ENCODE measurements at places on chromosomes 6 and 20. TPM values are rescaled to one million over a fixed set of nuclear protein-coding genes. Genes with fewer than 3 reads are reported as not detected.

DNA sequence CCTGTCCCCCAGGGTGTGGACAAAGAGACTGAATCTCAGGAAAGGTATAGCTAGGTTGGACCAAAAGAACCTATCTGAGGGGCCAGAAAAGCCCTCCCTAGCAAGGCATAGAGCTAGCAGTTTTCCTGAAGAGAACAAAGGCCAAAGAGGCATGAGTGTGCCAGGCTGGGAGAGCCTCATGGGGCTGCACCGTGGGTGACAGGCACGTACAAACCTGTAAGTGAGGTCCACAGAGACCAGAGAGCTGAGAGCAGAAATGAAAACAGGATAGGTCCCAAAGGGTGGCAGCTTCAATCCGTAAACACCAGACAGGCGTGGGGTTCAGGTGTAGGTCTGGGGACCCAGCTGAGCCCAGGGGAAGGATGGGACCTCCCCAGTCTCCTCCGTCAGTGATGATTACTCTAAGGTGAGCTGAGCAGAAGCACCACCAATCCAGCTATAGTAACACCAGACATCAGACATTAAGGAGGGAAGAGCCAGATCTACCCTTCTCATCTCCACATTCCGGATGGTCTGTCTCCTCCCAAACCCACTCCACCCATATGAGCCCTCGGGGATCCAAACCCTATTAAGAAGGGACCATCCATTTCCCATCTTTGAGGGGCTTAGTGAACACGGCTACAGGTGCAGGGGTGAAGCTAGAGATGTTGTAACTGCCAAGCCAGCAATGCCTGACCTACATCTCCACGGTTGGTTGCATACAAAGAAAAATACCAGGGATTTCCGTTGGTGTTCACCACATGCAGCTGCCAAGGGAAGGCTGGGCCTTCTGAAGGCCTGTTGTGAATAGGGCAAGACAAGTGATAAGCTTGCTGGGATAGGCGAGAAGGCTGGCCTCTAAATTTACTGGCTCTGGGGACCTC lies 38.3 kb downstream of the BCL2L1 start:
- no peak overlapping the region for H3K4me3 ChIP-seq
- peaks cover 20% of the 10 kb centered on the region for H3K36me3 ChIP-seq
- H3K4me1 ChIP-seq = peaks cover 38% of the 10 kb centered on the region
- no peaks in the 10 kb centered on the region for H3K27me3 ChIP-seq
- no peak for DNase-seq

DNA sequence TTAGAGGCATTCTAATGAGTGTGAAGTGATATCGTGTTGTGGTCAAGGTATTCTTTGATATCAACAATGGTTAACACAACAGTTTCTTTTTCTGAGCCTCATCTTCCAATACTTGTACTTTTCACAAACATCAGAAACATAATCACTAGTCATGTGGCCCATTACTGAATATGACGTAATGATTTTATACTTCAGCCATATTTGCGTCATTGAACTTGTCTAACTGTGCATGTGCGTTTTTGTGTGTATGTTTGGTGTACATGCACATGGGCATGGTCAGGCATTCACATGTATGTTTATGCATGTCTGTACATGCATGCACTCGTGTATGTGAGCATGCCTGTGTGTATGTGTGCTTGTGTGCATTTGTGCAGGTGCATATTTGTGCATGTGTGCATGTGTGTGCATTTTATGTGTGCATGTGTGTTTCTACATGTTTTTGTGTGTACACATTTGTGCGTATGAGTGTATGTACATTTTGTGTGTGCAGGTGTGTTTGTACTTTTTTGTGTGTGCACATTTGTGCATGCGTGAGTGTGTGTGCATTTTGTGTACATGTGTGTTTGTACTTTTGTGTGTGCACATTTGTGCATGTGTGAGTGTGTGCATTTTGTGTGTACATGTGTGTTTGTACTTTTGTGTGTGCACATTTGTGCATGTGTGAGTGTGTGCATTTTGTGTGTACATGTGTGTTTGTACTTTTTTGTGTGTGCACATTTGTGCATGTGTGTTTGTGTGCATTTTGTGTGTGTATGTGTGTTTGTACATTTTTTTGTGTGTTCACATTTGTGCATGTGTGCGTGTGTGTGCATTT lies 29.4 kb downstream of the PRR18 start:
- no peak overlapping the region for H3K4me3 ChIP-seq
- H3K27me3 ChIP-seq = peaks cover 16% of the 10 kb centered on the region
- no peak for DNase-seq
- H3K27ac ChIP-seq = no peak overlapping the region
- H3K36me3 ChIP-seq = no peaks in the 10 kb centered on the region

DNA sequence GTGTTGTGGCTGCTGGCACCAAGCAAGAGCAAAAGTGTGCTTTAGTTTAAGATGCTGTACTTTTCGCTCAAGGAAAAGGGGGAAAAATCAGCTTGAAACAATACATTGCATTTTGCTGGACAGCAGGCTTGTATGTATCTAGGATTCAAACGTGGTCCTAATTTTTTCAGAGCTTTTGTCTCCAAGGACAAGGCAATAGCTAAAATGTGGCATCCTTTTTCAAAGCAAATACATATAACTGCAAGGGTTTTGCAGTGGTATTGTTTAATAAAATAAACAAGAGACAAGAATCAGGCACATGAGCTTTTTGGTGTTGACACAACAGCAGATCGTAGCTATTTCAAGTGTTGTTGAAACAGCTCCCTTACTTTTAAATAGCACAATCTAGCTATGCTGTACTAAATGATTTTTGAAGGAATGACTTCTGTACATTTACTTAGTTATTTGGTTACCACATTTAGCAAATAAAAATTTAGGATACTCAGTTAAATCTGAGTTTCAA lies 137.0 kb upstream of the HEY2 start:
- H3K27me3 ChIP-seq = no peaks in the 10 kb centered on the region
- no peak overlapping the region for H3K4me3 ChIP-seq
- H3K27ac ChIP-seq = no peak overlapping the region
- H3K36me3 ChIP-seq = no peaks in the 10 kb centered on the region

DNA sequence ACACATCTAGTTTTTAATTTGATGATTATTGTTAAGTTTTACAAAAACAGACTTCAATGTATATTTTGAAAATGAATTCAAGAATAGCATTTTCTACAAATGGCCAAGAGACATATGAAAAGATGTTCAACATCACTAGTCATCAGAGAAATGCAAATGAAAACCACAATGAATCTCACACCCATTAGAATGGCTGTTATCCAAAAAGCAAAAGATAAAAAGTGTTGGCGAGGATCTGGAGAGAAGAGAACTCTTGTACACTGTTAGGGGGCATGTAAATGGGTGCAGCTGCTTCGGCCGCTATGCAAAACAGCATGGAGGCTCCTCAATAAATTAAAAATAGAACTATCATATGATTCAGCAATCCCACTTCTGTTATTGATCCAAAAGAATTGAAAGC lies 185.8 kb upstream of the CCN2 start:
- peaks cover 29% of the 10 kb centered on the region for H3K4me1 ChIP-seq
- no peak overlapping the region for H3K4me3 ChIP-seq
- DNase-seq = no peak
- no peaks in the 10 kb centered on the region for H3K27me3 ChIP-seq
- H3K27ac ChIP-seq = no peak overlapping the region

GRCh38 chr6:3337521-3338350 lies 79.0 kb downstream of the PSMG4 start:
- H3K4me1 ChIP-seq = peaks cover 11% of the 10 kb centered on the region
- H3K27me3 ChIP-seq = no peaks in the 10 kb centered on the region
- H3K27ac ChIP-seq = no peak overlapping the region

DNA sequence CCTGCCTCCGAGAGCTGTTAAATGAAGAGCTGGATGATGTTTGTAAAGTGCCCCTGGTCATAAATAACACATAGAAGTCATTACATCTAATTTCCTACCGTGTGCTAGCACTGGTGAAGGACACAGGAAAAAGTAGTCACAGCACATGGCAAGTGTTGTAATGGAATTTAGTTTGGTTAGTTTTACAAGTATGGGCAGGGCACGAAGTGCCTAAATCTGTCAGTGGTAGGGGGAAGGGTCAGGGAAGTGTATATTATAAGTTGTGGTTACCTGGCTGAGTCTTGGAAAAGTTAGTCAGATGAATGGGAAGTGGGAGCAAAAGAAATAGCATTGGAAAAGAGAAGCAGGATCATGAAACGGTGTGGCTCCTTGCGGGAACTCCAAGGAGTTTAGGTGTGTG lies 1.6 kb downstream of the RIPPLY2 start:
- peaks cover 51% of the 10 kb centered on the region for H3K27me3 ChIP-seq
- H3K27ac ChIP-seq = no peak overlapping the region
- H3K4me3 ChIP-seq = no peak overlapping the region
- DNase-seq = no peak

DNA sequence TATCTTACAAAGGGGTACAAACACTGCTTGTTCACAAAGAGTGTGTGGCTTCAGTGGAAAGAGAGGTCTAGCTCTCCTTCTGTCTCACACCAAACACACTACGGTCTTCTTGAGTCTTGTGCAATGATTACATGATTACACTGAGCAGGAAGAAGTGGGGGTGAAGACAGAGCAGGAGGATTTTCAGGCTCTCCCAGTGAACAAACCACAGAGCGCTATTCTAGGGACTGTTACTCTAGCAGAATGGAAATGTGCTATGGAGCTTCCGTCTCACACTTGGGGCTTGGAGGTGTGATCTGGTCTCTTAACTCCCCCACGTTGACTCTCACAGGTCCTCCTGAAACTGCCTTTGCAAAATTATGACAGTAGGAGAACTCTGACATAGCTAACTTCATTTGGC lies 203.4 kb downstream of the MYLK4 start:
- H3K27ac ChIP-seq = no peak overlapping the region
- H3K27me3 ChIP-seq = no peaks in the 10 kb centered on the region
- H3K36me3 ChIP-seq = no peaks in the 10 kb centered on the region
- no peak overlapping the region for H3K4me3 ChIP-seq
- H3K4me1 ChIP-seq = no peaks in the 10 kb centered on the region

DNA sequence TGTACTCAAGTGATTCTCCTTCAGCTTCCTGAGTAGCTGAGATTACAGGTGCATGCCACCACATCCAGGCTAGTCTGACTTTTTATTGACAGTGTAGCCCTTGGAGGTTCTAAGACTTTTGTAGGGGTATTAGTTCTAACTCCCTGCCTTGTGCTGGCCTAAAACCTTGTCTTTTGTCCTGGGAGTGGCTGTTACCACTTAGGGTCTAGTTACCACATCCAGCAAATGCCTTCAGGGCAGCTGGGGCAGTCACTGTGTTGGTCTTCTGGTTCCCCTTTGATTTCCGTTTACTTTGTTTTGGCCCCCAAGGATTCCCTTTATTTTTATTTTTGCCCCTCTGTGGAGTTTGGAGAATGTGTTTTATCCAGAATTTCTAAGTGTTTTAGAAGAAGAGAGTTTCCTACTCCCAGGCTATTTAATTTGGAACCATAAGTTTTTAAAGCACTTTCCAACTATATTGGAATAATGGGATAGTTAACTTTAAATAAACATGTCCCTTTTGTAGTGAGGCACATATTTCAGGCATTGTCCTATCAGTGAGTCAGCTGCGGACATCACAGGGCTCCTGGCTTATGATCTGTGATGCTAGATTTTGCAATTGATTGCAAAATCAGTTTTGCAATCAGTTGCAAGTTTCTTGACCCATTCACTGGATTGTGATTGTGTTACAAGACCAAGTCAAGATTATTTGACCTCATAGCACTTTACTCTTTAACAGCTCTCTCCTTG lies 25.0 kb downstream of the IL22RA2 start:
- H3K27ac ChIP-seq = no peak overlapping the region
- no peaks in the 10 kb centered on the region for H3K36me3 ChIP-seq
- no peak overlapping the region for H3K4me3 ChIP-seq
- H3K27me3 ChIP-seq = no peaks in the 10 kb centered on the region
- peaks cover 3% of the 10 kb centered on the region for H3K4me1 ChIP-seq

- no peak for DNase-seq
- peaks cover 58% of the 10 kb centered on the region for H3K36me3 ChIP-seq
- H3K27ac ChIP-seq = no peak overlapping the region
These were observed 34.0 kb upstream of the VSTM2L start for GRCh38 chr20:37868851-37869333.

- H3K27me3 ChIP-seq = no peaks in the 10 kb centered on the region
- no peak overlapping the region for H3K4me3 ChIP-seq
- no peak overlapping the region for H3K27ac ChIP-seq
- no peak for DNase-seq
These were observed 56.1 kb upstream of the LAMP5 start for GRCh38 chr20:9458138-9458796.

- H3K4me3 ChIP-seq = no peak overlapping the region
- no peaks in the 10 kb centered on the region for H3K27me3 ChIP-seq
- H3K27ac ChIP-seq = no peak overlapping the region
- no peaks in the 10 kb centered on the region for H3K4me1 ChIP-seq
These were observed 791.0 kb upstream of the HS3ST5 start for GRCh38 chr6:115133790-115134189.

- H3K36me3 ChIP-seq = no peaks in the 10 kb centered on the region
- H3K27me3 ChIP-seq = peaks cover 41% of the 10 kb centered on the region
- peak within 1 kb of the TSS; percentile 23 for H3K27ac ChIP-seq
- peak within 1 kb of the TSS; percentile 64 for H3K4me3 ChIP-seq
These were observed at the start of gene SMOC2 for GRCh38 chr6:168440520-168441433. Gene SMOC2 (plus strand): TSS chr6:168441184. CDS start chr6:168441371, 187 bp downstream.

- H3K4me3 ChIP-seq = no peak overlapping the region
- H3K27ac ChIP-seq = peak overlapping the region; percentile 44
- no peaks in the 10 kb centered on the region for H3K36me3 ChIP-seq
- H3K27me3 ChIP-seq = no peaks in the 10 kb centered on the region
- H3K4me1 ChIP-seq = peaks cover 26% of the 10 kb centered on the region
- no peak for DNase-seq
These were observed 35.0 kb downstream of the SESN1 start for GRCh38 chr6:109059571-109060021.

The GINS1 gene
- 2.6 TPM for total RNA-seq

The ACTL10 gene
- total RNA-seq = 2.6 TPM

The RIPOR3 gene
- 3.3 TPM for total RNA-seq

The PNLDC1 gene
- 4.4 TPM for total RNA-seq
